ENCODE measurements at places on chromosomes 7 and 10.

- no peak for DNase-seq
Measured at GRCh38 chr10:102335184-102335583, 60.3 kb upstream of the NFKB2 start.

- DNase-seq, result no peak
Measured at GRCh38 chr7:2490181-2490651, 14.0 kb upstream of the GRIFIN start.

DNA sequence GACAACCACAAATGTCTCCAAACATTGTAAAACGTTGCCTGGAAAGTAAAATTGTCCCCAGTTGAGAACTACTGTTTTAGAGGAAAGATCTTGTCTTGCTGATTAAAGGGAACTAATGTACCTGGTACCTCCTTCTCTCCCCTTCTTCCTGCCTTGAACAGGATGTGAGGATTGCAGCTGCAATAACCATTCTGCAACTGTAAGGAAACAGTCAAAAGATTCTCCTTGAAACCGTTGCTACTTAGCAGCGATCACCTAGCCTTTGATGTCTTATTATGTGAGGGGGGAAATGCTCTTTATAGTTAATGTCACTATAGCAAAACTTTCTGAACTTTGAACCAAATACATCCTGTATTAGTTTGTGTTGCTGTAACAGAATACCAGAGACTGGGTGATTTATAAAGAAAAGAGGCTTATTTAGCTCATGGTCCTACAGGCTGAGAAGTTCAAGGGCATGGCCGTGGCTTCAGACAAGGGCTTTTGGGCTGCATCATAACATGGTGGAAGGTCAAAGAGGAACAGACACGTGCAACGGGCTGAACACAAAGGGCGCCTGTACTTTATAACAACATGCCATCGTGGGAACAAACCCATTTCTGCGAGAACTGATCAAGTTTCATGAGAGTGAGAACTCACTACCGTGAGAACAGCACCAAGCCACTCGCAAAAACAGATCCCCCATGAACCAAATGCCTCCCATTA, 54.2 kb upstream of the PARD3 start:
- DNase-seq, result no peak

GRCh38 chr7:97022491-97023306, 1.9 kb downstream of the DLX5 start:
- no peak for DNase-seq

- DNase-seq, result no peak
Measured at GRCh38 chr7:121436688-121437087, 40.6 kb upstream of the FAM3C start.

DNA sequence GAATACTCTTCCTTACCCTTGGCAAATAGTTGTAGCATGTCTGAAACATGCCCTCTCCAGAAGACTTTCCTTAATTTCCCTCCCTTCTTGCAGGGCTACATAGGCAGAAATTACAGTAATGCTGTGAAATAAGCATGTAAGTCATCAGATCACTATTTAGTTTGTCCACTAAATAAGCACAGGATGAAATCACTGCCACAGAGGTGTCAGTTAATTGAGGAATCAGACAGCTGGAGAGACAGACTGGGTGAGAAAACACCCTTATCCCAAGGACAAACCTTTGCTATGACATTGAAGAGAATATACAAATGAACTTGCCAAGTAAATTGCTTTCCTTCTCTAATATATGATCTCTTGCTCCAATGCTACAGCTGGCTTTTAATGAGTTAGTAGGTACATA, 129.3 kb downstream of the CHRM2 start:
- no peak for DNase-seq

- no peak for DNase-seq
Measured at GRCh38 chr10:33145451-33146188, 187.6 kb upstream of the ITGB1 start.

GRCh38 chr7:91852263-91852741, 28.2 kb downstream of the MTERF1 start:
- DNase-seq, result no peak

DNA sequence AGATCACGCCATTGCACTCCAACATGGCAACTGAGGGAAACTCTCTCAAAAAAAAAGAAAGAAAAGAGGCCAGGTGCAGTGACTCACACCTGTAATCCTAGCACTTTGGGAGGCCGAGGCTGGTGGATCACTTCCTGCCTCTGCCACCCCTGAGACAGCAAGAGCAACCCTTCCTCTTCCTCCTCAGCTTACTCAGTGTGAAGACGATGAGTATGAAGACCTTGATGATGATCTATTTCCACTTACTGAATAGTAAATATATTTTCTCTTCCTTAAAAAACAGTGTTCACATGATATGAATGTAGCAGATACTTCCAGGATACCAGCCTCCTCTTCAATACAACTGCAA, 2.1 kb upstream of the ZKSCAN1 start:
- no peak for DNase-seq

- DNase-seq, result no peak
Measured at GRCh38 chr7:148809856-148810255, 74.2 kb downstream of the EZH2 start.

GRCh38 chr7:107115762-107116540, 52.9 kb upstream of the HBP1 start:
- DNase-seq, result no peak

DNA sequence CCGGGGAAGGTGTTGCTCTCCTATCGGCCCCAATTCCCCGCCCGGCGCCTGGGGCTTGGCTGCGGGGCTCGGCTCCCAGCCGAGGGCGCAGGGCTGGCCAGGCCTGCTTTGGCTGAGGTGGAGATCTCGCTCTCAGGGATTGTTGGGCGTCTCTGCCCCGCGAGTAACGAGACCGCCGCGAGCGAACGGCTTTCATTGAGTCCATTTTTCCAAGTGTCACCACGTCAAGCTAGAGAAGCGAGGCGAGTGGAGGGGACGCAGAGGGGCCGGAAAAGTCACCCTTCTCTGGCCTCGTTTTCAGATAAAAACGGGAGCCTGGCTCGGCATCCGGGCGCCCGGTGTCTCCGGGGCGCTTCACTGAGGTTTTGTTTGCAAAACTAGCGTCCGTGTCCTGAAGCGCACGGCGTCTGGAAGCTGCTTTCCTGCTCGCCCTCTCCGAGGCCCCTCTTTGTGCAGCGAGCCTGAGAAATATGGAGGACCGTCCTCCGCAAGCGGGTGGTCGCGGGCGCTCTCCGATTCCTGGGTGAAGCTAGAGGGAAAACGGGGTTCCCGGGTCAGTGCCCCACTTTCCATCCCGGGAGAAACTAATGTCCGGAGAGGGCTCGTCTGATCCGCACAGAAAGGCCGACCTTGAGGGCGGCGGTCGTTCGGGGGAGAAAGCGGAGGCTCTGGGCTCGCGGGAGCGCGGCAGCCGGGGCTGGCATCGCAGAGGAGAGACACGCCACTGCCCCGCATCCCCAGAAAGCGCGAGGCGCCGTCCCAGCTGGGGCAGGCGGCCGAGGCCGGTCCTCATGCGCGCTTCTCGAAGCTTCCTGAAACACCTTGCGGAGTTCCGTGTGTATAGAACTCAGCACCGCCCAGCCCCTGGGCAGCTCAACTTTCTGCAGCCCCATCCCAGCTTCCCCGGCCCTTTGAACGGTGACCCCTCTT, 3.5 kb upstream of the EN2 start:
- no peak for DNase-seq

GRCh38 chr7:85573346-85573745, 386.5 kb upstream of the SEMA3D start:
- DNase-seq, result no peak

- DNase-seq, result peak; percentile 90
Measured at GRCh38 chr7:23394488-23395171, 75.7 kb downstream of the IGF2BP3 start.

- DNase-seq, result peak; percentile 78
Measured at GRCh38 chr7:151736403-151736909, 140.5 kb downstream of the PRKAG2 start.
